ENCODE measurements at places on chromosomes 2 and 18.
A peak's percentile ranks its signal among the peaks of the same experiment; 100 is the strongest.

- DNase-seq = peak; percentile 82
Measured at GRCh38 chr18:58998401-58999203, 133.9 kb downstream of the ZNF532 start.

- DNase-seq = no peak
Measured at GRCh38 chr2:61443342-61444041, 27.4 kb downstream of the USP34 start.

DNA sequence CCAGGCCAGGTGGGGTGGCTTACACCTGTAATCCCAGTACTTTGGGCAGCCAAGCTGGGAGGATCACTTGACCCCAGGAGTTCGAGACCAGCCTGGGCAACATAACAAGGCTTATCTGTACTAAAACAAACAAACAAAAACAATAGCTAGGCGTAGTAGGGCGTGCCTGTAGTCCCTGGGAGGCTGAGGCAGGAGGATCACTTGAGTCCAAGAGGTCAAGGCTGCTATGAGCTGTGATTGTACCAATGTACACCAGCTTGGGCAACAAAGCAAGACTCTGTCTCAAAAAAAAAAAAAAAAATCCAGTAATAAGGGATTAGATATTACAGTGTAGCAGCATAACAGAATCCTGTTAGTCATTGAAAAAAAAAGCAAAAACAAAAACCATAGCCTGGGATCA, 223.2 kb upstream of the FOSL2 start:
- DNase-seq = no peak

GRCh38 chr2:120342446-120342845, 3.5 kb upstream of the INHBB start:
- no peak for DNase-seq

DNA sequence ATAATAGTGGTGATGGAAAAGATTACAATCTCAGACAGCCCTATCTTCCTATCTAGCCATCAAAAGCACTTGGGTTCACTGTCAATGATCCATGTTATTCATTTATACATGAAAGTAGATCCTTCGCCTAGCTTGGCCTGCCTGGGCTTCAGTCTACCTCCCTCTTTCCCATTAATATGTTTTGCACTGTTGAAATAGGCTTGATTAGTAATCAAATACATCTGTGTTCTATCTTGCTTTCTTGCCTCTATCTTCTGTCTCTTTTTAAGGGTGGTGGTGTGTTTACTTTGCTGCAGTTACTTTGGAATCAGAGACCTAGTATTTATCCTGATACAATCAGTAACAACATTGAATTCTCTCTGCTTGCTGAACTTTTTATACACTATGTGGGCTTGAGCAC, 521.2 kb downstream of the TNS1 start:
- DNase-seq = no peak

- DNase-seq = no peak
Measured at GRCh38 chr18:74499633-74500032, 3.5 kb downstream of the CNDP2 start.

DNA sequence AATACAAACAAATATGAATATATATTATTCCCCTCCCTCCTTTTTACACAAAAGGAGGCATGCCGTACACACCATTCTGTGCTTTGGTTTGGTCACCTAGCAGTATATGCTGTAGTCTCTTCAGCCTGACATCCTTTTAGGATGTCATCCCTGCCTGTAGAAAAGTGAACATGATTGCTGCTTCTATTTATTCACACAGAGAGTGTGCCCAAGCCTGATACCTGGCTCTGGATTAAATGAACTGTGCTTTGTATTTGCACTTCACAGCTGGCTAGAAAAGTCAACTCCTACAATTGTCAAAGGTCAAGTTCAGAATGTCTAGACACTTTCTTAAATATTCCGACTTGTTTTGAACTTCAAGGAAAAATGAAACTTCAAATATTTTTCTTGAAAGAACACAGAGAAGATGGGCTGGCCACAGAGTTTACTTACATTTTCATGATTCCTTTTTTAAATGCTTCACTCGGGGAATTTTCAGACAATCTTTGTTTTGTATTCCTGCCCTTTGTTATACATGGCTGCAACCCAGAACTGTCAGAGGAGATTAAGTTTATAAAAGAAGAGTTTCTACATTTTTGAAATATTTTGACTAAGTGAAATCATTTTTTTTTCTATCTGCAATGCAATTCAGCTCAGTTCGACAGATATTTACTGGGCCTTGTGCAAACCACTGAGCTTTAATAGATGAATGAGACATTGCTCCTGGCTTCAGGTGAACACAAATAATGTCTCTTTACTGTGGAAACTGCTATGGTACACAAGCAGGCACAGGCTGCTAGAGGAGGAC, 33.5 kb downstream of the DAPL1 start:
- no peak for DNase-seq

GRCh38 chr2:45121236-45121927, 112.1 kb upstream of the SIX2 start:
- no peak for DNase-seq

GRCh38 chr18:45100321-45101105, 419.8 kb downstream of the SETBP1 start:
- DNase-seq = no peak

DNA sequence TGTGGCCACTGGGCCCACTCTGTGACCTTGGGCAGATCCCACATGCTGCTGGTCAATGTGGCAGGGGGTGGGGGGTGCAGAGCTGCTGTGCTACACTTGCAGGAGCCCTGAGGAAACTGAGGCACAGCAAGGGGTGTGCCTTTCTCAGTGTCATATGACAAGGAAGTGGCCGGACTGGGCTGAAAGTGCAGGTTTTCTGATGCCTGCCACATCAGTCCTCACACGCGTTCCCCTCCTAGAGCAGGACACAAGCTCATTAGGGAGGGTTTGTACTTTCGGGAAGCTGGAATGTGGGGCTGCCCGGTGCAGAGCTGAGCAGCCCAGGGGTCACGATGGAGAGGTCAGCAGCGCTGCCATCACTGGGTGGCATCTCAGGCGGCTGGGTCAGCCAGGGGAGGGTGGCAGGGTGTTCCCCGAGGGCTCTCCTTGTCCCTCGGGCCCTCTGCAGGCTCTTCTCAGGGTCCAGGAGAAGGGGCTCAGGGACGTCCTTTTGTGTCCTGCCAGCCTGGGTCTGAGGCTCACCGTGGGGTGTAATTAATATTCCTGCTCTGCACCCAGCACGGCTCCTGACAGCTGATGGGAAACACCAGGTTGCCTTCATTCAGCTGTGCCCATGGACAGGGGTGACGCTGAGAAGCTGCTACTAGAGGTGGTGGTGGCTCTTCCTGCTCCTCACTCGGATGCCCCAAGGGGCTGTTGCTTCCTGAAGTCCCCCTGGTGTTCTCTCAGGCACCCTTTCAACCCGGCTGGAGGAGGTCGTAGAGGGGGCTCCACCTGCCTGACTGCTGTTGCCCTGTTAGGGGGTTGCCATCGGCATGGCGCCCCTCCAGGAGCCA, 62.1 kb upstream of the HDAC4 start:
- no peak for DNase-seq
